ENCODE measurements at places on chromosomes 5 and 9.

DNA sequence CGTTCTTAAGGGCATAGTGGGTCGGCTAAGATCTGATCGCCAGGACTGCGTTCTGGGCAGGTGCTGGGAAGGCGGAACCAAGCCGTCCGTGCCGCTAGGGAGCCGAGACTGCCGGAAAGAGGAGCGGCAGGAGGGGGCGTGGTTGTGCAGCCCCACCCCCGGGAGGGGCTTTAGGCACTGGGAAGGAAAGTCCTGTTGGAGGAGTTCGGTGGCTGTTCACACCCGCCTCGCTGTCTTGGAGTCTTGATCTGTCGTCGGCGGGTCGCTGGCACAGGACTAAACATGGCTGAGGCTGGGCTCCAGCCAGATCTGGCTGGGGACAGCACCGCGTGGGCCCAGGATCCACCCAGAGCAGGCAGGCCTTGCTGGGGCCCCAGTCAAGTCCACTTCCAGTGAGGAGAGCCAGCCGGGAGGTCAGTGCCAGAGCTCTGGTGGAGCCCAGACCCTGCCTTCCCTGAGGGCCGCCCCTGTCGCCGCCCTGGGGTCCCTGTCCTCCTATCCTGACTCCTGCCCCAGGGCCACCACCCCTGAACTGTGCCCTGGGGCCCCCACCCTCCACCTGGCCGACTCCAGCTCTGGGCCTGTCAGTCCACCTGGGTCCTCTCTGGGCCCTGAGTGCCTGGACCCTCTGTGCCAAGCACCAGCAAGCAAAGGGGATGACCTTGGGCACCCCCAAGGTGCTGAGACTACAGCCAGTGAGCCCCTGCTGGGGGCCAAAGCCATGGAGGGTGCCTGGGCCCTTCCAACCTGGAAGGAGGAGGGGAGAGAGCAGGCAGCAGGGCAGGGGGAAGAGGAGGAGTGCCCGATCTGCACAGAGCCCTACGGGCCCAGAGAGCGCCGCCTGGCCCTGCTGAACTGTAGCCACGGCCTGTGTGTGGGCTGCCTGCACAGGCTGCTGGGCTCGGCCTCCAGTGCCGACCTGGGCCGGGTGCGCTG lies 4.5 kb downstream of the RNF208 start:
- no peak for DNase-seq

DNA sequence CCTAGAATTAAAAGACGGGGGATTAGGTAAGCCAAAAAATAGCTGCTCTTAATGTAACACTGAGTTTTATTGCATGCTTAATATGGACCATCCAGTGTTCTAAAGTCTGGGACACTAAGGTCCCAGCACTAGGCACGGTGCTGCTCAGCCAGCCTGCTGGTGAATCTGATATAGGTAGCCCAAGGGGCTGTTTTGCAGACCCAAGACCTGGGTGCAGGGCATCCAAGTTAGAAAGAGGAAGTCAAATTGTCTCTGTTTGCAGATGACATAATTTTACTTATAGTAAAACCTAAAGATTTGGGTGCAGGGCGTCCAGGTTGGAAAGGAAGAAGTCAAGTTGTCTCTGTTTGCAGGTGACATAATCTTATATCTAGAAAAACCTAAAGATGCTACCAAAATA lies 17.8 kb downstream of the IFNA5 start:
- no peak for DNase-seq

DNA sequence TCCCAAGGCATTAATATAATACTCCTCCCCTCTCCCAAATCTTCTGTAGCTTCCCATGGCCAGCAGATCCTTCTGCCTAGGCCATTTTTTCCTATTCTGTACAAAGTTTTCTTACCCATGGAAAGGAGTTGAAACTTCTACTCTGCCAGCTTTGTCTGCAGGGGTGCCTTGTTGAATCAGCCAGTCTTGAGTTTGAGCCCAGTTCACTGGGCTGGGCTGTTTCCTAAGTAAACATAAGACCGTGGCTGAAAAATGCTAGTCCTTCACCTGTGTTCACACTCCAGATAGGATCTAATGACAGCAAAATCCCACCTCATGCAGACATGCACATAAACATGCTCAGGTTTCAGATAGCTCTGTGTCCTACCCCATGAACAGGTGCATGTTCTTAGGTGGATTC lies 10.4 kb downstream of the TEX48 start:
- no peak for DNase-seq

DNA sequence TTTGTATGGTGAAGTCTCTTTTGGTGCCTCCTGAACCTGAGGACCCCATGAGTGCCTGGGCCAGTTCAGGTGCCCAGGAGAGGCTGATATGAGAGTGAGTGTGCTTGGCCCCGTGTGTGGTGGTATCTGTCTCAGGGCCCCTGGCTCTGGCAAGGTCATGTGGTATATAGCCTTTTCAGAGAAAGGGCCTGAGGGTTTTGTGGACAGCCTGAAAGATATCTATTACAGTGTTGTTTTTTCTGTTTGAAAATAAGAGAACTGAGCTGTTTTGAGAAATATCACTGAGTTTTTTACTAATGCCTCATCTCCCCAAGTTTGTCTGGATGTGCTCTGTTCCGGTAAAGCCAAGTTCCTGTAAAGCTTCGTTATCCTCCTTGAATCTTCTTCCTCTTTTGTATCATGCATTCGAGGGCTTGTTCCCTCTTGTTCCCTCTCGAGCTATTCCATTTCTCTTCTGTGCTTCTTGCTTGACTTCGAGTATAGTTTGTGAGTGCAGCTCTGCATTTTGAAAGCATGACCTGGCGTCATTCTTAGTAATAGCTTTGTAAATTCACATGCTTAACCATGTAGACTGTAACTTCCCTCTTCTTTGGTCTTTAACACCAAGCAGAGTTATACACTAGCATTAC lies 122.3 kb downstream of the MAST4 start:
- no peak for DNase-seq

GRCh38 chr5:127136908-127137307 lies 63.6 kb upstream of the C5orf63 start:
- no peak for DNase-seq

DNA sequence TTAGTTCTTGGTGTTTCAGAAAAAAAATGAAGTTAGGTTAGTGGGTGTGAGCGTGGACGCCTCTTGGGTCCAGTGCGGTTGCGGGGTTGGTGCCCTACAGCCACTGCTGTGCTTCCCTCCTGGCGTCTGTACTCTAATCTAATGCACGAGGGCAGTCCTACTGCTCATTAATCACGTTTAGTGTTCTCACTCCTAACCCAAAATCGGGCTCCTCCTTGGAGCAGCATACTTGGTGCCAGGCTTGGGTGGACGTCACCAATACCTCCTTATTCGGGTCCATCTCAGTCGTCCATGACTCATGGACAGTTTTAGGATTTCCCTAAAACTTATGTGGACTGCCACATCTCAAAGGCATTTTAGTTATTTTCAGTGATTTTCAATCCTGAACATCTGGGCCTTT lies 41.6 kb downstream of the TRIO start:
- DNase-seq = no peak

DNA sequence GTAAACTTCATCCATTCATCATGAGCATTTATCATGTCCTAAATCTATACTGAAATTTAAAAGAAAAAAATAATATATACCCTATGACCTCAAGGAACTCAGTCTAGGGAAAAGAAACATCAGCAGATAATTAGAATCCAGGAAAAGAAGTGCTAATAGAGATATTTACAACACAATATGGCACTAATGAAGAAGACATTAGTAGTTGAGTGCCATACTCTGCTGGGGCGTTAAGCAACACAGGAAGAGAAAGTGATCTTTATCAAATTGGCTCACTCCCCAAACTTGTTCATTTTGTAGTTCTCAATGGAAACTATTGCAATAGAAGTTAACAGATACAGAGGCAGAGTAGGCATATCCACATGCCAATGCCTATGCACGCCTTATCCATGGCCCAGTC lies 27.5 kb downstream of the GABRA6 start:
- DNase-seq = no peak

Measured in stimulated activated CD4-positive, alpha-beta T cell treated with anti-CD3 and anti-CD28 coated beads, Interleukin-4, amount 100 ng/mL, for 1 hour (primary cell).